Stimulated activated naive CD8-positive, alpha-beta T cell treated with anti-CD3 and anti-CD28 coated beads, Interleukin-15, Interleukin-2, amounts not matched to agents 100 U/mL and 50 U/mL, for 24 hours (primary cell): ENCODE measurements at places on chromosomes 6 and 20.

DNA sequence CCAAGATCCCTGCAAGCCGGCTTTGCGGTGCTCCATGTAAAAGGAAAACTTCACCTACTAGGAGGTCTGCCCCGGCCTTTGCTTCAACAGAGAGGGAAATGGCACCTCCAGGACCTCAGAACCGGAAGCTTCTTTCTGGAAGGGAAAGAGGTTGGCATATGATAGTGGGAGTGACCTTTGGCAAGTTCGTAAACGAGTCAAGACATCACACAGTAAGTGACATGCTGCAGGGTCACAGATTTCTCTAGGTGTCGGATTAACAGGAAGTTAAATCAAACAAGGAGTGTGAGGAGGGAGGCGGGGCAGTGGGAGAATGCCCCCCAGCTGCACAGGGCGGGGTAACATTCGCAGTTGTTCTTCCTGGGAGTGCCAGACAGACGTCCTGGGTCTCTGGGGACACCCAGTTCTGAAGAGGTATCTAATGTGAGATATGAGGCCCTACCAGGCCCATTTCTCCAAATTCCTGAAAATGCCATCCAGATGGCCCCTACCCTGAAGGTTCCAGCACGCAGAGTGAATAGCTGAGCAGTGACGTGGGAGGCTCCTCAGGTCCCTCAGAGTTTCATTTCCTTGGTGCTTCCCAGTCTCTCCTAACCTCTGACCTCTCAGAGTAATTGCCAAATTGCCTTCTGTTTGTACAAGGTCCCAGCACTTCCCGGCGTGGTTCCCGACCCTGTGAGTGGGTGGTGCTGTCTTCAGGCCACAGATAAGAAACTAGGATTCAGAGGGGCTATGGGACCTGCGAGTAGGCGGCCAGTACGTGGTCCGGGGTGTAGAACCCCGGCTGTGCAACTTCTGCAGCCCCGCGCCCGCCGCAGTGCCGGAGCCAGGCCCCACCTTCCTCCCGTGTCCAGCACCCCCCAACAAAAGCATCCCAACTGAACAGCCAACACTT is 1.9 kb downstream of the RRBP1 start:
- no peak for DNase-seq

DNA sequence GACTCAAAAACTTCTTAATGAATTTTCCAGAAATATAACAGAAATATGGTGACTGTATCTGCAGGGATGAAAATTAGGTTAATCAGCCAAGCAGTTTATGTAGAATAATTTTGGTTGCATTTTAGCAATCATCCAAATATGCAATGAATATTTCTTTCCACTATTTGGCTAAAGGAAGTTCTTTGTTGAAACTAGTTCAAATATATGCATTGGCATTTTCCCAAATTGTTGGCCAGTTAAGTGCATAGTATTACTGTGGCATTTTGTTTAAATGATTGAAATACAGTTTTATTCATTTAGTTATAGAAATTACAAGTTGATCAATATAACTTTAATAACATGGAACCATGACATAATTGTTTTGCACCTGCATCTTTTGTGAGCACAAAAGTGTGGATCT is 115.5 kb downstream of the DOK5 start:
- DNase-seq, result no peak

GRCh38 chr6:157537556-157537955 is 156.6 kb downstream of the ZDHHC14 start:
- no peak for DNase-seq

- no peak for DNase-seq
Measured at GRCh38 chr20:62738025-62738881, 29.6 kb downstream of the NTSR1 start.

GRCh38 chr6:155186052-155186658 is 77.7 kb upstream of the CLDN20 start:
- peak; percentile 68 for DNase-seq

- DNase-seq, result no peak
Measured at GRCh38 chr6:15408758-15409157, 162.9 kb downstream of the JARID2 start.

- DNase-seq, result no peak
Measured at GRCh38 chr6:165939601-165940290, 227.9 kb downstream of the TBXT start.

- DNase-seq, result no peak
Measured at GRCh38 chr20:17684077-17684888, 2.2 kb upstream of the RRBP1 start.

GRCh38 chr20:14815340-14815739 is 477.9 kb upstream of the FLRT3 start:
- no peak for DNase-seq

GRCh38 chr20:46898423-46898822 is 3.8 kb downstream of the EYA2 start:
- DNase-seq, result no peak

- peak; percentile 69 for DNase-seq
Measured at GRCh38 chr6:41066867-41067304, 5.3 kb downstream of the OARD1 start.

DNA sequence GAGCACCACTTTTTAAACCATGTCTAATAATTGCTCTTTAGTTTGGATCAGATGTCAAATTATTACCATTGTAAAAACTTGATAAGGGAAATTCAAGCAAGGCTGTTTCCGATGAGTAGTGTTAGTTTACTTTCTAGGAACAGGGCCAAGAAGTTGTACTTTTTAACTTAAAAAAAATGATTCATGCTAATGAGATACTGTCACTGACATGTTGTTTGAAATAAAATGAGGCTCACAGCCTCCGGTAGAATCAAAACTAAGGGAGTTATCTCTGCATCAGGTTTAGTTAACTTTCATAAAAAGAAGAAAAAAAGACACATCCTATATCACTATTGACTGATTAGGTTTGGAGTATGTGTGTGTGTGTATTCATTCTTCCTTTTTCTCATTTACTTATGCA is 55.2 kb upstream of the SUPT3H start:
- no peak for DNase-seq

DNA sequence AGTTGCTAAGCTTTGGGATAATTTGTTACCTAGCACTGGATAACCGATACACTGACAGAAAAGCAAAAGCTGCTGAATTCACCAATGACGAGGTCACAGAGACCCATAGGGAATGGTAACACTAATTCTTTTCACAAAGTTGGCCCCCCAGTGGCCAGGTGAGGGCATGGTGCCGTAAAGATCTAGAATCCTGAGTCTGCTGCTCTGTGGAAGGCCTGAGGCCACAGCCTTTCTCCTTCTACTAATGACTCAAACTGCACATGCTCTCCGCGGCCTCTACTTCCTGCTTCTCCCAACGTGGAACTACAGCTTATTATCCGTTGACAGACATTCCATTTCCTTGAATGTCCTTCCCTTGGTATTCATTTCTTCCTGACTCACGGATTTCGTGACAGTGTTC is 127.1 kb downstream of the OPRM1 start:
- DNase-seq, result no peak

- DNase-seq, result no peak
Measured at GRCh38 chr6:5359417-5359816, 98.1 kb downstream of the FARS2 start.

DNA sequence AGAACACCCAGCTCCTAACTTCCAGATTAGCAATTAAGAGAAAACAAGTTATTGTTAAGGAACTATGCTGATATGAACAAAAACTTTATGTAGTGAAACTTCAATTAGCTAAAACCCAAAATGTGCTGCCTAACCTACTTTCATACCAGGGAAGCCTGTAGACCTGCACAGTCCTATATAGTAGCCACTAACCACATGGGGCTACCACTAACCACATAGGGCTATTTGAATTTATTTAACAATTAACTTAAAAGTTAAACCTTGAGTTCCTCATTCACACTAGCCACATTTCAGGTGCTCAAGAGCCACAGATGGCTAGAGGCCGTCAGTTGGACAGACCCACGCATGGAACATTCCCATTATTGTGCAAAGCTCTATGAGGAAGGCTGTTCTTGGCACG is 72.4 kb upstream of the LAMP5 start:
- DNase-seq, result no peak

DNA sequence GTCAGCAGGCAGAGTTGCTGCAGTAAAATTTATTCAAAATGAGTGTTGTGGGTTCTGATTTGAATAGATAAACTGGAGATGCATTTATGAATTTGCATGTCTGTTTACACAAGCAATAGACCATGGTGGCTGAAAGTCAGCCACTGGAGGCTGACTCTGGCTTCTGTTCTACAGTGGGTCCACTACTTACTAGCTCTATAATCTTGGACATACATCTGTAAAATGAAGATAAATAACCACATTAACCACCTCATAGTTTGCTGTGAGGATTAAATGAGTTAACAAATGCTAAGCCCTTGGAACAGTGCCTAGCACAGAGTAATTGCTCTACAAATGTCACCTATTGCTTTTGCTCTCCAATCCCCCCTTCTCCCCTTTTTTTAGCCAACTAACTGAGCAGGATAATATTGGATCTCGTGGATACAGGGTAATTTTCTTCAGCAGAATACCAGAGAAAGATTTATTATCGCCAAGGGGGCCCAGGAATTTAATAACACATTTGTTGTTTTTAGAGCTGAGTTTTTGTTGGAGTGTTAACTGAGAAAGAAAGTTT is 1.4 kb upstream of the PM20D2 start:
- no peak for DNase-seq

- no peak for DNase-seq
Measured at GRCh38 chr20:6882561-6883291, 115.2 kb downstream of the BMP2 start.

DNA sequence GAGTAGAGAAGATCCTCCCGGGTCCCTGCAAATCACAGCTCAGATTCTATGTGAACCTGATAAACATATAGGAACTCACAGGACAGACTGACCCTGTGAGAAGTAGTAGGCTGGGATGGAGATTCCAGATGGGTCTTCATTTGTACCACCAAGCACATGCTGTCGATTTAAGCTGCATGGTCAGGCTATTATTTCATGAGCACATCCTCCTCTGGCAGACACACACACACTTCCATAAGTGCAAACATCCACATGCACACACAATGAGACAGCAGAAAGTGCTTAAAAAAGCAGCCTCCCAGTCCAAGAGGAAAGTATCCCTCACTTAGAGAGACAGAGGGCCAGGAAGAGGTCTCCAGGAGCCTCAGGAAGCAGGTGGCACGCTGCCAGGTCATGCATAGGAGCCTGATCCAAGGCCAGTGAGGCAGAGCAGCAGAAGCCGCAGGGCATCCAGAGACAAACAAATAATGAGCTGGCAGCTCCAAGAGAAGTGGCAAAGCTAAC is 131.8 kb downstream of the UNC5CL start:
- DNase-seq, result no peak

- DNase-seq, result no peak
Measured at GRCh38 chr6:27777614-27778355, 134.4 kb downstream of the OR2B2 start.

GRCh38 chr20:59207235-59207634 is 43.6 kb downstream of the ZNF831 start:
- no peak for DNase-seq

- no peak for DNase-seq
Measured at GRCh38 chr6:4809999-4810918, 34.1 kb downstream of the CDYL start.

- no peak for DNase-seq
Measured at GRCh38 chr20:36091561-36092397, 62.8 kb upstream of the EPB41L1 start.

DNA sequence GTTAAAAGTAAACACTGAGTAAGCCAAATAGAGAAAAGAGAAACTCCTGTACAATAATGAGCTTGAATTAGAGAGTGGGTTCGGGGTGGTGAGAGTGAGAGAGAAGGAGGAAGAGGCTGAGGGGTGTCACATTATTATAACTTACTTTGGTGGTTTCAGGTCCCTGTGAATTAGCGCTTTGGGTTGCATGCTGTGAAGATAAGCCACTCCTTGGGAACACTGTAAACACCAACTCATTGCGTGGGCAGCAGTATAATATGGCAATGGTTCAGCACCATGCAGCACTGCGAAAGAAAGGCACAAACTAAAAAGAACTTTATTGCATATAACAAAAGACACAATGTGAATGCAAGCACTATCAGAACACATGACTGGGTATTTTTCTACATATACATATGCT is 26.9 kb downstream of the MAP3K7 start:
- DNase-seq, result no peak

DNA sequence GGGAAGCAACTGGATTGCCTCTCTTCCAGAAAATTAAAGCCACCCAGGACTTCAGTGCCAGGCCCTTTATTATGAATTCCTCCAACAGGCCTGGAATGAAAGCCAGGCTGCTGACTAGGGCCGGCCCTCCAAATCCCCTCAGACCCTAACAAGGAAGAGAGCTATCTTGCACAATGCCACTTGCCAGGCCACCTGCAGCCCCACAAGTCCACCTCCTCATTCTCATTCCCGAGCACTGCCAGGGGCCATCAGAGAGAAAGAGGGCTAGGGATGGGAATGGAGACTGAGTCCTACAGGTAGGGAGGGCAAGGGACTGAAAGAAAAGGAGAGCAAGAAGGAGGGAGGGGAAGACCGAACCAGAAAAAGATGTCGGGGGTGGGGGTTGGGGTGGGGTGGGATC is 86.5 kb downstream of the MRPL14 start:
- no peak for DNase-seq

DNA sequence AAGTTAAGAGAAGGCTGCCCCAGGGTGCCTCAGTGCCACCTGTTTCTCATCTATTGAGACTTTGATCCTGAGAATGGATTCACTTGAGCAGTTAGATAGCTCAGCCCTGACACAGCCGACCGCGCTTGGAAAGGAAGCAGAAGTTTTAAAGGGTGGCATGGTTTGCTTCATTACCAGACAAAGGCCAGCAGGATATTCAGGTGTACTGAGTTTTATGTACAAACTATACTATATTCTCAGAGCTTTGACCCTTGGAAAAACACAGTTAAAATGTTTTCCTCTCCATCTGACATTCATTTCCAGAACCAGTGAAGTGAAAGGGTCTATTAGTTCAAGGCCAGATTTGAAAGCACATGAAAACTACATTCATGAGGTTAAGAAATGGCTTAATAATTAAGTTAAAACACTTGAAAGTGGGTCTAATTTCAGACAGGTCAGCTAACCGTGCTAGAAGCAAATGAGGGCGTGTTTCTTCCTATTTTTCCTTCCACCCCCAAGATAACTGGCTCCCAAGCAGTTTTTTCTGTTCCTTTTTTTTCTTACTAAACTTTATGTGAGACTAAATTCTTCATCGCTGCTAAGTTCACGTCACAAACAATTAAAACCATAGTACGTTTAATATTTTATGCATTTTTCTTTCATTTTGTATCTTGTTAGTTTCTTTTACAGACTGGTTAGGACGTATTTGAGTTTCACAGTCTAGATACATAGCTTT is 385.3 kb upstream of the SOX4 start:
- DNase-seq, result no peak
